ENCODE measurements at places on chromosomes 13 and 19. TPM values are rescaled to one million over a fixed set of nuclear protein-coding genes. Genes with fewer than 3 reads are reported as not detected.

DNA sequence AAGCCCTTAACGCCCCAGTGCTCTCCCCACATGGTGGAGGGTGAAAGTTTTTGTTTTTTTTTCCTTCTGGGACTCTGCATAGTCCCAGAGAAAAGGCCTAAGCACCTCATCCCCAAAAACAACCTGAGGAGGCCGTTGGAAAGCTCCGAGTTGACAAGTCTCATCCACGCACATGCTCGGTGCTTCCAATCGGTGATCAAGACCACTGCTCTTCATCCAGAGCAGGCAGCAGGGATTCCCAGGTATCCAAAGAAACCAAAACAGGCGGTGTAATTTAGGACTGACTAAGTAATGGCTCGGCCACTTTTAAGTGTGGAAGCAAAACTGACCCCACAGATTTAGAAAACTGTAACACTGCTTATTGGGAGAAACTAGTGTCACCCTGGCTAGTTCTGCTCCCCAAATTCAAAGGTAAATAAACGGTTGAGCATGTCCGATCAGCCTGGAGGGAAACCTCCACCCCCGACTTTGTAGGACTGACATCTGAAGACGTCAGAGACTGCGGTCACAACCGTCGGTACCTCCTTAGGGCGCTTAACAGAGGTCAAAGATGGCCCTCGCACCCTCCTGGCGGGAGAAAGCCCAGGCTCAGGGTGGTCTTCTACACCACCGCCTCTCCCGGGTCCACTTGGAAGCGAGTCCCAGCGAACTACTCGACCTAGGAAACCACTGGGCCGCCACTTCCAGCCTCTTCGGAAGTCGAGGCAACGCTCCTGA is 997 bp upstream of the ZNF446 start:
- H3K27me3 ChIP-seq: no peaks in the 10 kb centered on the region
- peaks cover 14% of the 10 kb centered on the region for H3K4me1 ChIP-seq
- DNase-seq: no peak

- H3K27me3 ChIP-seq: no peaks in the 10 kb centered on the region
- no peaks in the 10 kb centered on the region for H3K4me1 ChIP-seq
- H3K4me3 ChIP-seq: no peak overlapping the region
- DNase-seq: no peak
Observed at GRCh38 chr19:58084596-58085347, 13.3 kb downstream of the ZSCAN18 start.

DNA sequence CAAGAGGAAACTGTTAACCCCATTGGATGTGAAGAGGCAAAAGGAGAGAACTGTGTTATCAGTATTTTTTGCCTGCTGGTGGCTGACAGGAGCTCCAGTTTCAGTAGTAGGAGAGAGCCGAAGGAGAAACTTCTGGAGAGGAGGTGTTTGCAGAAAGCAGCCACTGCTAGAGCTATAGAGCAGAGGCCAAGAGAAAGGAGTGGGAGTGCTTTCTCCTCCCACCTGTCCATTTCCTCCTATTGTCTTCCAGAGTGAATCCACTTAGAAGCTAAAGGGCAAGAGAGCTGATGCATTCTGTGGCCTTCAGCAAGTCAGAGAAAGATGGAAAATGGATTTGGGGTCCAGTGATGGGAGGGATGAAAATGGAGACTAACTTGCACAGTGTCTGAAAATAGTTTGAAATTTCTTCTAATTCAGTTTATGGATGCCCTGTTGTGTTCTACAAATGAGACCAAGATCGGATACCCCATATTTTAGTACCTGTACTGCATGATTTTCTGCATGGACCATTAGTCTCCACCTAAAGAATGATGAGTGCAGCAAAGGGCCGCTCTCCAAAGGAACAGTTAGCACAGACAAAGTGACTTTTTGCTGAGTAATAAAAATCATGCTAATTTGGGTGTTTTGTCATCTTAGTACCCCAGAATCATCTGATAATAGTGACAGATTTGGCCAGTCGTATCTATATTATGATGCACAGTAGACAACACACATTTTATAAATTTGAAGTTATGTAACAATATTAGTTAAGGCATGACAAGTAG is 10.7 kb downstream of the HS6ST3 start:
- H3K27ac ChIP-seq: no peak overlapping the region
- H3K4me3 ChIP-seq: no peak overlapping the region
- H3K27me3 ChIP-seq: no peaks in the 10 kb centered on the region
- H3K36me3 ChIP-seq: no peaks in the 10 kb centered on the region
- no peak for DNase-seq

ZNF136 gene
- 11.1 TPM for total RNA-seq

- H3K36me3 ChIP-seq: no peaks in the 10 kb centered on the region
- H3K27ac ChIP-seq: no peak overlapping the region
- no peaks in the 10 kb centered on the region for H3K4me1 ChIP-seq
- H3K27me3 ChIP-seq: no peaks in the 10 kb centered on the region
- no peak overlapping the region for H3K4me3 ChIP-seq
Observed at GRCh38 chr19:31057476-31057875, 291.8 kb downstream of the TSHZ3 start.

Measured in adrenal gland (tissue), 19 donors.